ENCODE measurements at places on chromosomes 16 and 17. TPM values are rescaled to one million over a fixed set of nuclear protein-coding genes. Genes with fewer than 3 reads are reported as not detected.
A peak's percentile ranks its signal among the peaks of the same experiment; 100 is the strongest.

DNA sequence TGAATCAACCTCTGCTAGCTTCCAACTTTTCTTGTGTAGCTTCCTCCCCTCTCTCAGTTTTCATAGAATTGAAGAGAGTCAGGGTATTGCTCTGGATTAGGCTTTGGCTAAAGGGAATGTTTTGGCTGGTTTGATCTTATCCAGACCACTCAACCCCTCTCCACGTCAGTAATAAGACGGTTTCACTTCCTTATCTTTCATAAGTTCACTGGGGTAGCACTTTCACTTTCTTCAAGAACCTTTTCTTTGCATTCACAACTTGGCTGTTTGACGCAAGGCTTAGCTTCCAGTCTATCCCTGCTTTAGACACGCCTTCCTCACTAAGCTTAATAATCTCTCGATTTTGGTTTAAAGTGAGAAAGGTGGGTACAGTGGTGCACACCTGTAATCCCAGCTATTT is 29.7 kb upstream of the OR1A2 start:
- DNase-seq, result no peak

DNA sequence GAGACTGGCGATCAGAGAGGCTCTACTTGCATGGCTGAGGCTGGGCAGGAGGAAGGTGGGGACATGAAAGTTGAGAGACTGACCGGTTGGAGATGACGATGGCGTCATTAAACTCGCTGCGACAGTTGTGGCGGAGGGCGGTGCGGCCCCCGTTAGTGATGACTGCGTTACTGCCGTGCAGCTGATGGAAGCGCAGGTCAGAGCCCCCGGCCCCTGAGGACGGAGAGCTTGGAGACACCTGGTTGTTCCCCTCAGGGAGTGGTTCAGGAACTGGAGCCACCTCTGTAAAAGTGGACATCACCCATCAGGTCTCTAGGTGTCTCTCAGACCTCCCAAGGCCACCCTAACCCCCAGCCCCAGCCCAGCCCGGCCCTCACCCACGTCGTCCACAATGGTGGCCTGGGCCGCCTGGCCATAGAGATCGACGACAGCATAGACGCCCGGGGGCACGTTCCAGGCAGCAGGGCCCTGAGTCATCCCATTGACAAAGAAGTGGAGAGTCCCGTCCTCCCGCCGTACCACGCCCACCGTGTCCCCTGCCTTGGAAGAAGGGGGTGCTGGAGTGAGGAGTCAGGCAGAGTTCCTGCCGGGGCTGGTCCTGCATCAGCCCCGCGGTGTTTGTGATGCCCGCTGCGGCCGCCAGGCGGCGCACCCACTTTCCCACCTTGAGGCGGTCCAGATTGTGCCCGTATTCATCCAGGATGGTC is 5.3 kb downstream of the NEURL4 start:
- no peak for DNase-seq

- DNase-seq, result peak; percentile 45
These were observed 46.3 kb downstream of the SNX11 start for GRCh38 chr17:48153691-48154358.

The TBC1D3I gene
- total RNA-seq, result 0.17 TPM
